ENCODE measurements at places on chromosomes 11 and 22.

DNA sequence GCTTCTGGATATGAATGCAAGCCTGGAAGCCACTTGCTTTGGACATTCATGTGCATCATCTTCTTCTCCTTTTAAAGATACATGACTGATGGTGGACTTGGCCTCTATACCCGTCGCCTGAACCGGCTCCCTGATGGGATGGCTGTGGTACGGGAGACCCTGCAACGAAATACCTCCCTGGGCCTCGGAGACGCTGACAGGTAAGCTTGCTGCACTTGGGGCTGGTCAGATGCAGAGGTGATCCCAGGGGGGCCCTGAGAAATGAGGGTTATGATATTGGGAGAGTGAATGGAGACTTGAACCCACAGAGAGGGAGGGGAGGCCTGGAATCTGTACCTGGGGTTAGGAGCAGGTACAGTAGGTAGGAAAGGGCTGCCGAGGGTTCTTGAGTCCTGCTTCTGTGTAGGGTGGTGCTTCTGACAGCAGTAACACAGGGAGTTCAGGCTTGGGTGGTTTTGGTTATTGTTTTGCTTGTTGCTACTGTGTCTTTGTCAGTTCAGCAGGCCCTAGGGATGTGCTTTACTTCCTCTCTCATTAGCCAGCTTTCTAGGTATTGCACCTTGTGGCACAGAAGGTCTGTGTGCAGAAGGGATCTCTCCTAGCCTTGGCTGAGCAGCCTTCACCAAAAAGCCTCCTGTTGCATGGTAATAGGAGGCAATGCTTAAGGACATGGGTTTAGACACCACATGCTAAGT, 176.1 kb downstream of the DBX1 start:
- no peak for DNase-seq

GRCh38 chr11:10503777-10504480, 37.1 kb downstream of the RNF141 start:
- DNase-seq, result no peak

DNA sequence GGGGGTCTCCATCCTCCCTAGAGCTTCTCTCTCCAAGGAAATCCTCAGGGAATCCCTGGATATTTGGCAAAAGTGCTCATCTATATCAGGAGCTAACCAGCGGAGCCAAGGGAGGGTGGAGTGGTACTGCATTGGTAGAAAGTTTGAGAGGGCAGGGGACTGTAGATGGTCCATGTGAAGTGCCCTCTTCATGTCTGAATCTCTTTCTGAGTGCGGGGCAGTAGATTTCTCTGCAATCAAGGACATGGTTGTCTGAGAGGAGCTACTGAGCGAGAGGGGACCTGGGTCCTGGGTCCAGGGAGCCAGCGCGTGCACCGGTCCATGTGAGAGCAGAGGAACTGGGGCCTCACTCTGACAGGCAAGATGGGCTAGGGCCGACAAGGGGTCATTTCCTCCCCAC, 701 bp downstream of the DIXDC1 start:
- no peak for DNase-seq

- DNase-seq, result no peak
These were observed at the start of gene SCGB2A2 for GRCh38 chr11:62269654-62270278. SCGB2A2 (plus strand) TSS chr11:62270158; CDS start chr11:62270217, 59 bp downstream.

GRCh38 chr11:73219396-73220285, 1.6 kb downstream of the P2RY2 start:
- DNase-seq, result no peak

- no peak for DNase-seq
These were observed 210.6 kb downstream of the NTM start for GRCh38 chr11:131581046-131581445.

DNA sequence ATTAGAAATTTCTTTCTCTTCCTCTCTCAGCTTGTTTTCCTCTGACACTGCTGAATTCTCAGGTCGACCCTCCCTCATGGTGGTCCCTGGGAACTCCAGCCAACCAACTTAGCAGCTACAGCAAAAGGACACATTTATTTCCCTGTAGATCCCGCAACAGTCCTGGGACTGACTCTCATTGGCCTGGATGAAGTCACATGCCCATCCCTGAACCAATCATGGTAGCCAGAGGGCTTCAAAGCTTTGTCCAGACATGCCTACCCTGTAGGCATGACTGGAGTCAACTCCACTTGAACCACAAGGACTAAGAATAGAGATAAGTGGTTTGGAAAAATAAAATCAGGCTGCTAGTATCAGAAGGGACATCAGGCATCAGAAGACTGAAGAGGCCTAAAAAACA, 84.6 kb upstream of the LRRC55 start:
- no peak for DNase-seq

- no peak for DNase-seq
These were observed 749 bp downstream of the VWA5A start for GRCh38 chr11:124115782-124116616.

DNA sequence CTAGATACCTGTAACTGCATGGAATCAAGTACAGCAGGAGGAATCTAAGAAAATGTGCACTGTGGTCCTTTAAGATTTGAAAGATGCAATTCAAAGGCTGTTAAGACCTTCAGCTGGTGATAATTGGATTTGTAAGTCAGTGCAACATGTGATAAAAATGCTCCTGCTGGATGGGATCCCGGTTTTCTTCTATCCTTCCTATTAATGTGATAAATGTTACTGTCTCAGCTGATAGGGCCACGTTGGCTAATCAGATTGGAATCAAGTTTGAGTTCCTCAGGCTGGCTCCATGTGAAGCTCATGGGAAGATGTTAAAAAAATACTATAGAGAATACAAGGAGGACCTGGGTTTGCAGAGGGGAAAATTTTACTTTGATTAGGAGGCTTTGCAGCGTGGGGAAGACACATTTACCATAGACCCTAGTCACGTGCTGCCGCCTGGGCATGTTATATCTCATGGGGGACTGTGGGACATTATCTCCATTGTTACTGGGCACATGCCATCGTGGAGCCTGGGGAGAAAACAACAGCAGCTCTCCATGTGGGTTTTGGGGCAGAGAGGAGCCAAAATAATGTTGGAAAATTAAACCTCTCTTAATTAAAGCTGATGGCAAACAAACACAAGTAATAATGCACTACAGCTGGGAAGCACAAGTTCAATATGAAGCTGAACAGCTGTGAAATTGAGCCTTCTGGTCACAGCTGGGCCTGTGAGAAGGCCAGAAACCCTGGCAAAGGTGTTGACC, 652.5 kb downstream of the NTM start:
- DNase-seq, result no peak

GRCh38 chr22:37199760-37200108, 11.7 kb upstream of the C1QTNF6 start:
- no peak for DNase-seq

DNA sequence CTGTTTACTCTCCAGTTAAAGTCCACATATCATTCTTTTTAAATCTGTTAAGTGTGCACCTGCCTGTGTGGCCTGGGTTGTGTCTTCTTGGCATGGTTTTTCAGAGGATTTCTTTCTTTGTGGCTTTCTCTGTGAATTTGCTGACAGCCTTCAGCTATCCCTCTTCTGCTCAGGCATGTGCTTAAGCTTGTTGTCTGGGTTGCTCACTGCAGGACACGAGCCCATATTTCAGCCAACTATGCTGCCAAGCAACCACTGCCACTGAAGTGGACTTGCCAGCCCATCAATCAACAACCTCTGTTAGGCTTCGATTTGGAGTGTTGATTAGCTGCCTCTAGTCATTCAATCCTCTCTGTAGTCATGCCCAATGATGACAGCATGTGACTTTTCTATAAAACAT, 18.4 kb downstream of the OR51I2 start:
- DNase-seq, result no peak

DNA sequence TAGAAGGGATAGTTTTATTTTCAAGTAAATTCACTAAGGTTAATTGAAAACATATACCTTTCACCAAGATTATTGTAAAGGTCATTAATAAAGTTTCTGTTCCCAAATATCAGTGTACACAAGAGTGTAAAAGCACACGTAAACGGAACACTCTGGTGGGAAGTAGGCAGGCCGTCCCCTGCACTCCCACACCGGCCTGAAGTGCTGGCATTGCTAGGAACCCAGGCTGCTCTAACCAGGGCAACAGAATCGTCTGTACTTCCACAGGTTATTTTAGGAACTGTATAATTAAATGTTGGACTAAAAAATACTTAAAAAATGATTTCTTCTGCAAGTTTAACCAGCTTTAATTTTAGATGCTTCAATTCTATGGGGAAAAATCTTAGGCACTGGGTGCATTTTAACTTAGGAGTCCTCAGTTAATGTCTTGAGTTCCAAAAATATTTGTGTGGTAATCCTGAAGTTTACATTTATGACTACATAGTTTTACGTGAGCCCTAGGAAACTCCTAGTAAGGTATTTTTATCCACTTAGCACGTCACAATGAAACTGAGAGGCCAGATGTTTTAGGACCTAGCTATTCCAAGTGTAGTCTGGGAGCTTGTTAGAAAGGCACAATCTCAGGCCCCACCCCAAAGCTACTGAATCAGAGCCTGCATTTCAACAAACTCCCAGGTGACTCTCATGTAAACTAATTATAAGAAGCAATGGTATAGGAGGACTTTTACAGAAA, 31.2 kb downstream of the KMT5B start:
- DNase-seq, result no peak

DNA sequence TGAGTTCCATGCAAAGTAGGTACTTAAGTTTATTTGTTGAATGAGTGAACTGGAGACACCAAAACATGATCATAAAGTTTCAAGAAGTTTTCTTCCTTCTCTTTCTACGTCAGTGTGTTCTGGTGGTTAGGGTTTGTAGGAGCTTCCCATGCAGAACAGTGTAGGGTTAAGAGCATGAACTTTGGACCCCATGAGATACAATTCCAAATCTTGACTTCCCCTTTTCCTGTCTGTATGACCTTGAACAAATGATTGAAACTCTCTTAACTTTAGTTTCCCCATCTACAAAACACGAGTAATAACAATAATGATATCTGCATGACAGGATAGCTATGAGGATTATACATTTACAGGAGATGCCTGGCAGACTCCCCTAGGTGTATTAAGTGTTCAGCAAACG, 41.0 kb upstream of the TENM4 start:
- no peak for DNase-seq

DNA sequence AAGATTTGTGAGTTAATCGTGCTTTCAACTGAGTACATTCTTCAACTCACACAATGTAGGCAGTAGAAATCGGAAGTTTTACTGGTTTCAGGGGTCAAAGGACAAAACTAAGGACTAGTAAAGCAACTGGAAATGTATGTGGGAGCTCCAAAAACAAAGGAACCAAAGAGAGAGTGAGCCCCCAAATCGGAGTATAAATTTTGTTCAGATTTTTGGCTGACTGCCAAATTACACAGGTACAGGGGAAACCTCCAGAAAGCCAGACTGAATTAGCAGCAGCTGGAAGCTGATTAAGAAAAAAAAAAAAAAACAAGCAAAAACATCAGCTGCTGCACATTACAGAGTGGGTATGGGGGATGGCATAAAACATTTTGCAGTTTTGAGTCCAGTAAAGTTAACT, 75.2 kb upstream of the GNAZ start:
- no peak for DNase-seq

Measured in glutamatergic neuron (in vitro differentiated cells).